ENCODE measurements at places on chromosomes 1 and 21.

DNA sequence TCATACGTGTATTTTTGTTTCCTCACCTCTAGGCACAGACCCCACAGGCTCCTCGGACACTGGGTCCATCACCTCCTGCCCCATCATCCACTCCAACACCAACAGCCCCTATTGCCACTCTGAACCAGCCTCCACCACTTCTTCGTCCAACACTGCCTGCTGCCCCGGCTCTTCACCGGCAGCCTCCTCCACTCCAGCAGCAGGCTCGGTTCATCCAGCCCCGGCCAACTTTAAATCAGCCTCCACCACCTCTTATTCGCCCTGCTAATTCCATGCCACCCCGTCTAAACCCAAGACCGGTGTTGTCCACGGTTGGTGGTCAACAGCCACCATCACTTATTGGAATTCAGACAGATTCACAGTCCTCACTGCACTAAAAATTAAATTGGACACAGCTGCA, 13.2 kb upstream of the TRAF5 start:
- no peak for DNase-seq

GRCh38 chr1:236281198-236281653, 532 bp downstream of the ERO1B start:
- peak; percentile 18 for DNase-seq

DNA sequence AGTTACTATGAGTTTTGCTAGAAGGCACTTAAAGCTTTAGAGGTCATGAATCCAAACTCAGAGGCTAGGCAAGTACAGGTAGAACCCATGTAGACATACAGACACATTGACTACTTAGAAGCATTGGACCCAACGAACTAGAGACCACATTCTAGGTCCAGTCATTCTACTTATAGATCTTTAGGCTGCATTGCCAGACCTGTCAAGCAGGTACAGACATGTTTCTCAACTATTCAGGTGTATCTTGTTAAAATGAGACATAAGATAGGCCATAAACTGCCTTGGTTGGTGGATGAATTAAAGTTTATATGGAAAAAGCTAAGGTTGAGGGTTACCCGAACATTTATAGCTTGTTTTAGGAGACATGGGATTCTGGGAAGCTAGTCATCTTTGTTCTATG, 6.5 kb downstream of the ZP4 start:
- DNase-seq: no peak

- DNase-seq: no peak
These were observed 898 bp upstream of the PTGS2 start for GRCh38 chr1:186681121-186681520.

DNA sequence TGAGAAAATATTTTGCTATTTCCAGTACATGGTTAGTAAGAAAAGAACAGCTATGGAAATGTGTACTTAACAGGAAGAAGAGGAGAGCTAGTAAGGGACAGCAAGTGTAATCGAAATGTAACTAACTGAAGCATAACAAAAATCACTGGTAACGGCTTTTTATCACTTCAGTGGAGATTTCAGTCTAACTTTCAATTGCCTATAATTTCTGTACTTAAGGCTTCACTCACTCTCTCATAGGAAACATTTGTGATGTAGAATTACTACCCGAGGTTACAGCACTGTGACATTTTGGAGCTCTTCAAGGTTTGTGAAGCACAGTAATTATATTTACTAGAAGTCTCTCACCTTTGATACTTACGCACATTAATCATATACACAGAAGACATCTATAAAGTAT, 1119.1 kb downstream of the AMY1C start:
- no peak for DNase-seq

DNA sequence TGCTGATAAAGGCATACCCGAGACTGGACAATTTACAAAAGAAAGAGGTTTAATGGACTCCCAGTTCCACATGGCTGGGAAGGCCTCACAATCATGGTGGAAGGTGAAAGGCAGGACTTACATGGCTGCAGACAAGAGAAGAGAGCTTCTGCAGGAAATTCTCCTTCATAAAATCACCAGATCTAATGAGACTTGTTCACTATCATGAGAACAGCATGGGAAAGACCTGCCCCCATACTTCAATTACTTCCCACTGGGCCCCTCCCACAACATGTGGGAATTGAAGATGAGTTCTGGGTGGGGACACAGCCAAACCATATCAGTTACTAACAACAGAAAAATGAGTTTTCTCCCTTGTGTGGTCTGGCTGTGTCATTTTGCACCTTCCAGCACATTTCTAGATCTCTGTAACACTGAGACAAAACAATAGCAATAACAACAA, 741.4 kb downstream of the KCNT2 start:
- DNase-seq: no peak

DNA sequence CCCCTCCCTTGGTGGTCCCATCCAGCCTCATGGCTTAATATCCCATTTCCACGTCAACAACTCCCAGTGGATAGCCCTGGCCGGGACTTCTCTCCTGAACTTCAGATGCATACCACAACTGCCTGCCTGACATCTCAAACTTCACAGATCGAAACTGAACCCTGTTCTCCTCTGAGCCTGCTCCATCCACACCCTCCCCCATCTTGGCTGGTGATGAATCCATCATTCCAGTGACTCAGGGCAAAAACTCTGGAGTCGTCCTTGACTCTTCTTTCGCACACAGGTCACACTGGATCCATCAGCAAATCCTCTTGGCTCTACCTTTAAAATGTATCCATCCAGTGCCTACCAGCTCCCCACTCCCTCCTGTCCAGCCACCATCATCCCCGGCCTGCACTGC, 3.9 kb downstream of the TAS1R2 start:
- no peak for DNase-seq

GRCh38 chr1:235063068-235063765, 65.4 kb downstream of the TOMM20 start:
- DNase-seq: no peak

- DNase-seq: no peak
These were observed 344.4 kb upstream of the PROX1 start for GRCh38 chr1:213643360-213643759.

GRCh38 chr1:62420214-62420613, 16.6 kb upstream of the USP1 start:
- DNase-seq: no peak

GRCh38 chr21:36004441-36004840, 55.9 kb downstream of the SETD4 start:
- peak; percentile 9 for DNase-seq

DNA sequence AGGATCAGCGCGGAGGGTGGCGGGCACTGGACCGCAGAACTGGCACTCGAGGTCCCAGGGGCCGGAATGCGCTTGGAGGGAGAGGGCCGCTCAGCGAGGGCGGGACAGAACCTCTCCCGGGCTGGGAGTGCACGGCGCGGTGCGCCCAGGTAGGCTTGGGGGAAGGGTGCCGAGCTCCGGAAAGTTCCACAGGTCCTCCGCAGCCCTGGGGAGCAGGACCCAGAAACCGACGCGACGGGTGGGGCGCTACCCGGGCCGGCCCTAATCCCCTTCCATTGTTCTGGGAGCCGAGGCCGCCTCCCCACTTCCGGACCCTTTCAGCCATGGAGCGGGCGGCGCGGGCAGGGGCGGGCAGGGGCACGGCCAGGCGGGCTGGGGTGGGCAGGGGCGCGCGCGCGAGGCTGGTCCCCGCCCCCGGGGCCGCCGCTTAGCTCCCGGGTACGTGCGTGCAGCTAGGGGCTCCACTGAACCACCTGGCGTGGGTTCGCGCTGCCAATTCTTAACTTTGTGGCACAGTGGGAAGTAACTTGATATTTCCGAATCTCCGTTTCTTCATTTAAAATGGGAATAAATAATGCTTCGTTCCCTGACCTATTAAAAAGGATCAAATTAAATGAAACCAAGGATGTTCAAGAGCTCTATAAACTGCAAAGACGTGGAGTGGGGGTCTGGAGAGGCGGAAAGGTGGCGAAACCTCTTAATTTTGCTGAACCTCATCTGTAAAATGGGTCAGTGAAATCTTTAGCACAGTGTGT, 20.7 kb downstream of the LGR6 start:
- peak; percentile 33 for DNase-seq

- DNase-seq: no peak
These were observed 52.9 kb upstream of the SRSF10 start for GRCh38 chr1:24032981-24033380.

DNA sequence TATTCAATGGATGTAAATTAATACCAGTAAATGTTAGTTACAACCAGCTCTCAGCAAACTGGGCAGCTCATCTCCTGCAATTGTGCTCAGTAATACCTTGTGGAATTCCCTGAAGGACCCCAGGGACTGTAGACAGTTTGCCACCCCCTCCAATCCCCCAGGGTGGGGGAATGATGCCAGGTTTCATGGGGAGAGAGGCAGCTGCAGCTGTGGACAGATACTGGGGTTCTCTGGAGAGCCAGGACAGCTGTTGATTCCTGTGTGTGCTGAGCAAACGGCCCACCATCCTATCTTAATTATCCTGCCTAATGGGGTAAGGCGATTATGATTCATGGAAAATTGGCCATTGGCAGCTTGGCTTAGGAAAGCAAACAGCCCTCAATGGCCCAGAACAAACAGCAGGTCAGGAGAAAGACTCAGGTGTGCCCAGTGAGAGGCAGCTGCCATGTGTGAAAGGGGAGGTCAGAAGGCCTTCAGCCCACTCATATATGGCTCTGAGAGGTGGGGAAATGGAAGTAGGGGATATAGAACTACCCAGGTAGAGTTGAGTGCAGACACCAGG, 148.9 kb upstream of the CTTNBP2NL start:
- DNase-seq: no peak

DNA sequence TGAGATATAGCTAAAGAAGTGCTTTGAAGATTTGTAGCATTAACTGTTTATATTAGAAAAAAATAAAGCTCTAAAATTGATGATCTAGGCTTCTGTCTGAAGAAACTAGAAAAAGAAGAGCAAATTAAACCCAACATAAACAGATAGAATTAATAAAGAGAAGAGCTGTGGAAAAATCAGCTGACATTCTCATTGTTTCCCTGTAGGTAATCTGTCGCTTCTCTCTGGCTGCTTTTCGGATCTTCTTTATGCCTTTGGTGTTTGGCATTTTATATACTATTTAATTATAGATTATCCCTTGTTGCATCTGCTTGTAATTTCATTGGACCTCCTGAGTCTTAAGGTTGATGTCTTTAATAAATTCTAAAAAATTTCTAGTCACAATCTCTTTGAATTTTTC, 59.8 kb downstream of the MPZL1 start:
- no peak for DNase-seq

DNA sequence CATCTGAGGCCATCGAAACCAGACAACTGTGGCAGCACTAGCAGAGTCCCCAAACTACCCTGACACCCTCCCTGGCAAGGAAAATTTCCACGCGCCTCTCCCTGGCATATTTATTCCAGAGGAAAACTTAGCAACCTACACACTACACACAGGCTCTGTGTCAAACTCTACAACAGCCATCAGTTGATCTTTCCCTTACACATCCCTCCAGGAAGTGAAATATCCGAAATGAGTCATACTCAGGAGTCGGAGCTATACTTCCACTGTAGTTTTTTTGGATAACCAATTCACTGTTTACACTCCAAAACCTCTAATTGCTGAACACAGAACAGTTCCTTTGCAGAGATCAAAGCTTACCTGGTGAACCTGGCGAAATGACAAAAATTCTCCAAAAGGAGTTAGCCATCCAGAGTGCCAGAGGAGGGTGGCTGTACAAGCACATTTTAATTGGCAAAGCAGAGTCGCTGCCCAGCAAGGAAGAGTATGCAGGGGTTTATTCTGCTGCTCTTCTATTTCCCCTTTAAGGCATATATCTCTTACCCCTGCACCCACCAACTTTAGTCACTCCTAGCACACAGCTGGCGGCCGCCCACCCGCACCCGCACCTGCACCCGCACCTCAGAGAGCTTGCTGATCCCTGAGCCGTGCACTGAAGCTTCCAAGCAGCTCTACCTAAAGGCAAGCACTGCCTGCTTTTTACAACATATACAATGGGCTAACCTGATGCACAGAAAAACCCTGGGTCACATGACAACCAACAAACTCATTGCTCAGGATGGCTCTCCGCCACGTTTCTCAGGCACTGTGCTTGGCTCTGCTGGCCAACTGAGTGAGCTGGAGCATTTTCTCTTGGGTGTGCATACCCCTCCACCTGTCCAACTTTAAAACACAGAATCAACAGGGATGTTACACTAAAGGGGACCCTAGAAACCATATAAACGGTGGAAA, 54.9 kb downstream of the CAPZB start:
- no peak for DNase-seq

- DNase-seq: no peak
These were observed 6.6 kb downstream of the ZBTB18 start for GRCh38 chr1:244057474-244058385.

DNA sequence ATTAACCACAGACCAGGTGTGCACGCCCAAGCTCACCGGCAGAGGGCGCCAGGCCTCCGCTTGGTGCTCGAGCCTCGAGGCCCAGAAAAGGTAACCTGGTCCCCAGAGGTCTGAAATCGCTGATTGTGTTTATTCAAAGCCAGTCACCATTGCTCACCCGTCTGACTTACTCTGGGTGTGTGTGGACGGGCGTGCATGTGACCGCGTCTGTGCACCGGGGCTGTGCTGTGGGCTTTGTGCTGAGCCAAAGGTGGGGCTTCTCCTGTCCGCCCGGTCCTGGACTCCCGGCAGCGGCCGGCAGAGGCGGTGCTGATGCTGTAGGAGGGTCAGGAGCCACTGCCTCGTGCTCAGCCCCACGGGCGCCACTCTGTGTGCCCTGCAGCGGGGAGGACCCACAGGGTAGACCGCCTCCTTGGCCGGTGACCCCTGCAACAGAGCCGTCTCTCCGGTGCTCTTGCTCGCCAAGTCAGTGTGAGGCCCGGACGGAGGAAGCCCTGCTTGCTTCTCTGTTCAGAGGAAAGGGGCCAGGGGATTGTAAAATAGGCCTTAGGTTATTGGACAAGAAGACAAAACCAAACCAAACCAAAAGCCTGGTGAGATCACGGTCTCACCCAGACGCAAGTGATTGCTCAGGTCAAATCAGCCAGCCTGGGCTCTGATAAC, 32.0 kb upstream of the BTG2 start:
- DNase-seq: peak; percentile 77

DNA sequence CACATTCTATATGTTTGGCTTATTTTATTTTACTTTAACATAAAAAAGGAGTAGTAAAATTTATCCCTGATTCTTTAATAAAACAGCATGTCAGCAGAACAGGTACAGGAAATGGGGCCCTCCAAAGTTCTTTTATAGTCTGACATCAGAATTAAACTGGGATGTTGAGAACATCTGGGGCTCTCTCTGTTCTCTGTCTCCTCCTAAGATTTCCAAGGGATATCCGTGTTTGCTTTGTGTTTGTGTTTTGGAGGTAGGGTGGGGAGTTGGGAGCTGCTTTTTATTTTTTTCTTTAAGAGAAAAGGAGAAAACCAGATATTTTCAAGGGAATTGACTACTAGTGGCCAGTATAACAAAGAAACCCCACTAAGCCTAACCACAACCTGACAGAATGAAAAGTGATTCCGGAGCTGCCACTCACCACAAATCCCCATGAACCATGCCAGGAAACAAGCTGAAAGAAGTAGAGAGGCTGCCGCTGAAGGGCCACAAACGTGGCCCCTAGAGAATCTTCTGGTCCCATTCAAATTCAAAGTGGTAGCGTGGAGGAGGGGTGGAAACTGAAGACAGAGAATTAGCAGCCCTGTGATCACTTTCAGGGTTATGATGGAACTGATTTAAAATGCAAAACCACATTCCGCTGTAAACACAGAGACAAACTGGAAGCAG, 369.6 kb upstream of the ADGRL2 start:
- DNase-seq: no peak
